ENCODE measurements at places on chromosomes 1 and 21.

DNA sequence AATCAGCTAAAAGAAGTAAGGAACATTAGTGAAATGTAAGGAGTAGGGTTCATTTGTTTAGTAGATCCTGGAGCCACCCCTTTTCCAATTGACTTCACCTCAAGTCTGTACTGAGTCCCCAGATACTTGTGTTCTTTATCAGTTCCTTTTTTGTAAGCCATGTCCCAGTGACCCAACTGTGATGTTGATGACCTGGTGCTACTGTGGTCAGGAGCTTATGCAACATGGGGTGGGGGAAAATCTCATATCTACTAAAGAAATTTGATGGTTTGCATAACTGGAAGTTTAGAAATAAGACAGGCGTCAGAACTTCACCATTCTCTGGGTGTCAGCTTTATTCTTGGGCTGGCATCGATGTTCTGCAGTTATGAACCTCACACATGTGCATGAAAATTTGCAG, 120.5 kb downstream of the LRRC7 start:
- DNase-seq: no peak

- DNase-seq: no peak
Measured at GRCh38 chr1:94591823-94592570, 50.4 kb upstream of the F3 start.

DNA sequence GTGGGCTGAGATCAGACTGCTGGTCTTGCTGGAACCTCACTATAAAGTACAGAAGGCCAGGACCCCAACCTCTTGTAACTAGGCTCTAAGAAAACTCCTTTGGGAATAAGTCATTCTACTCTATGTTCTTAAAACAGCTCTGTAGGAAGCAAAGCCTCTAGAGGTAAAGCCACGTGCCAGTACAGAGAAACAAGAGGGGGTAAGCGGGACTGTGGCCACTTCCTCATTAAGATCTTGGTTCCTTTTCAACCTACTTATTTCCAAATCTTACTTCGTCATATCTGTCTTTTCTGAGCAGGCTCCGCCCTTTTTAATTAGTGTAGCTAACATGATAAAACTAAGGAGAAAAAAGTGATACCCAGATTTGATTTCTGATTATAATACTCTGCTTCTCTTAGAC, 3.8 kb downstream of the NCSTN start:
- no peak for DNase-seq

- no peak for DNase-seq
Measured at GRCh38 chr1:79530055-79530454, 523.5 kb upstream of the ADGRL4 start.

GRCh38 chr1:10402729-10403274, 3.9 kb downstream of the PGD start:
- no peak for DNase-seq

GRCh38 chr1:91891454-91891853, 5.5 kb upstream of the TGFBR3 start:
- no peak for DNase-seq

DNA sequence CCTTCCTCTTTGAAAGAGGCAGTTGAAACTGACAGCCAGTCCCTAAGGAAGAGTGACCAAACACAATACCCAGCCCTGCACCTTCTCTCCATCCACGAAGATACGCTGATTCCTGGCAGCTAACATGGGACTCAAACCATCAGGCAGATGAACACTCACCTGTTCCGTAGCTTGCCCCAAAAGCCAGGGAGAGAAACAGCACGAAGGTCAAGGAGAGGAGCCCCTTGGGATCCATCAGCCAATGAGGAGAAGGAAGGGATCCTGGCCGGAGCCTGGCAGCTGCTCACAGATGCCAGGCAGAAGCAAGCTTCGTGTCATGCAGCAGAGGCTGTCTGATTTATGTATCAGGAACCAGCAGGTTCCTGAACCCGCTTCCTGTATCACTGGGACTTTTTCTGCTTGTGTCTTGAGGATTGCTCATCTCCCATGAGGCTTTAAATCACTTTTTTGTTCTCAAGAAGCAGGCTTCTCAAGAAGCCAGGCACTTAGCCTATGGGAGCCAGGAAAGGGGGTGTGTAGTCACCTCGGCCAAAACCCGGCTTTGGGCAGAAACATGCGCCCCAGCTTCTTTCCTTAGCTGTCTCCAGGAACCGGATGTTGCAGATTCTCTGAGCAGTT, at the start of gene SLAMF1:
SLAMF1 (minus strand) TSS at position 334 of the 618 bp plus-strand sequence; CDS start at position 235, 99 bp downstream.
- DNase-seq: no peak

DNA sequence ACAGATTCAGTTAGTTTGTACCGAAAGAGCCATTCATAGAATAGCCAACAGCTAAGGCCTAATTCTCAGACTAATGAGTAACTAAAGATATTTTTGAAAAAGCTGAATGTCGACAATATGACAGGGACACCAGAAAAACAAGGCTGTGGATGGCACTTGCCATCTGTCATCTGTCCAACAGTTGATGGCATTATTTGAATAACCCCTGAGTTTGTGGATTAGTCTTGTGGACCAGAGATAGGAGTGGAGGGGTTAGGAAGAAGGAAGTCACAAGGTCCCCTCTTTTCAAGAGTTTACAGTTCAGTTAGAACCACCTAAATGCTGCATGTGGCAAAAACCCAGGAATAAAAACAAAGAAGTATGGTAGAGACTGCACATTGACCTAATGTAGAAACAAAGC, 356.5 kb upstream of the DUSP10 start:
- no peak for DNase-seq

- no peak for DNase-seq
Measured at GRCh38 chr21:43355925-43356289, 71.0 kb downstream of the SIK1 start.

GRCh38 chr1:241695246-241696171, 43.4 kb downstream of the WDR64 start:
- DNase-seq: no peak

- no peak for DNase-seq
Measured at GRCh38 chr1:115031595-115031994, 2.0 kb downstream of the TSHB start.

- no peak for DNase-seq
Measured at GRCh38 chr1:3692598-3692997, 40.3 kb downstream of the TP73 start.

- no peak for DNase-seq
Measured at GRCh38 chr1:24732186-24732885, 12.9 kb upstream of the CLIC4 start.

- DNase-seq: no peak
Measured at GRCh38 chr1:97791251-97791650, 129.6 kb downstream of the DPYD start.

DNA sequence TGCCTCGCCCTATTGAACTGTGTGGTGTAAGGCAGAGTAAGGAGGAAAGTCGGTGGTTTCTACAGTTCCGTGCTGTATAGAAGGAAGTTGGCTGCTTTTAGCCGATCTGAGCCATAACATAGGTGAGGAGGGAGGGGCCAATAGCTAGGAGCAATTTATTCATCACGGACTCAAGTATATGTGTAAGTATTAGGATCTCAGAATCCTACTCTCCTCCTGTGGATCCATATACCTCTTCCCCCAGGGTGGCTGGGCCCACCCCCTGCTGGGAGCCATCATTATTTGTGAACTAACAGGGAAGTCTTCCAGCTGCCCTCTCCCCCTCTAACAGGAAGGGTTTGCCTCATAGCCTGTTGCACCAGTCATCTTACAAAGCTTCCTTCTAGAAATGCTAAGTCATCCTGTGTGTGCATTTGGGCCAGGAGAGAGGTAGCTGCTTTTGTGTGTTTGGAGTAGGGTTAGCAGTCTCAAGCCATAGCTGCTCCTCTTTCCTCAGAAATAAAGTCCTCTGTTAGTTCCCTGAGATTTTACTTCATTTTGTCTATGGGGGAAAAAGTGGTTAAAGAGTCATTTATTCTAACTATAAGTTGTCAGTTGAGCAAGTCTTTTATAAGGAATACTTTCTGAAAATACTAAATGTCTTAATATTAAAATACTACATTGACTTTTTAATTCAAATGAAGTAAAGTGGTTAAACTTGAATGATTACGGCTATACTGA, 14.9 kb upstream of the CENPS start:
- DNase-seq: no peak

GRCh38 chr21:42006765-42007164, 3.4 kb downstream of the ZBTB21 start:
- DNase-seq: no peak

DNA sequence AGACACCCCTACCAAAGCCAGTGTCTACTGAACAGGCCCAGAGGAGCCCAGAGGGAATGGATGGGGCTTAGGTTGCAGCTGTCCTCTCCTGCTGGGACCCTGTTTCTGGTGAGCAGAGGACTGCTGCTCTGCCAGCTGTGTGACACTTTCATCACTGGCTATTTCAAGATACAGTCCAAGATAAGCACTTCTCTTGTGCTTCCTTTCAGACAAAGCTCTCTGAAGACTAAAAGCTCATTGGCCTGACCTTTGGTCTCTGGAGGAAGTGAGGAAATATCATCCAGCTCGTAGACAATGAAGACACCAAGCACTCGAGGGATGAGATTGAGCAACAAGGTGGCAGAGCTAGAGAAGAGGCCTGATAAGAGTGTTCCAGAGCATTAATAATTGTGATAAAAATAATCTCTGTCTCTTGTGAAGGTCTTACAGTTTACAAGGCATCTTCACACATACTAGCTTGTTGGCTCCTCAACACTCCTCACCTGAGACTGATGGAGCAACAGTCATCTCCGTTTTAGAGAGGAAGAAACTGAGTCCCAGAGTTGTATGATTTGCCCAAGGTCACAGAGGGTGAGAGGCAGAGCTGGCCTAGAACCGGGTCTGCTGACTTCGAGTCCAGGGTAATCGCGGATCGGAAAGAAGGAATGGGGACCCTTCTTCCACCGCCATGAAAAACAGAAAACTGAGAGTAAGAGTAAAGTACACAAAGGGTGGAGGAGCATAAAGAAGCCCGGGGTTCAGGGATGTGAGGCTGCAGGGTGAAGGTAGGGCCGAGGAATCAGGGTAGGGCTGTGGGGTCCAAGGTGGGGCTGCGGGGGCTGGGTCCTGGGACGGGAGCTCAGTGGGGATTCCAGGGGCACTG, 666 bp downstream of the PAFAH2 start:
- DNase-seq: no peak

GRCh38 chr1:169697755-169698154, 13.7 kb downstream of the SELL start:
- no peak for DNase-seq

DNA sequence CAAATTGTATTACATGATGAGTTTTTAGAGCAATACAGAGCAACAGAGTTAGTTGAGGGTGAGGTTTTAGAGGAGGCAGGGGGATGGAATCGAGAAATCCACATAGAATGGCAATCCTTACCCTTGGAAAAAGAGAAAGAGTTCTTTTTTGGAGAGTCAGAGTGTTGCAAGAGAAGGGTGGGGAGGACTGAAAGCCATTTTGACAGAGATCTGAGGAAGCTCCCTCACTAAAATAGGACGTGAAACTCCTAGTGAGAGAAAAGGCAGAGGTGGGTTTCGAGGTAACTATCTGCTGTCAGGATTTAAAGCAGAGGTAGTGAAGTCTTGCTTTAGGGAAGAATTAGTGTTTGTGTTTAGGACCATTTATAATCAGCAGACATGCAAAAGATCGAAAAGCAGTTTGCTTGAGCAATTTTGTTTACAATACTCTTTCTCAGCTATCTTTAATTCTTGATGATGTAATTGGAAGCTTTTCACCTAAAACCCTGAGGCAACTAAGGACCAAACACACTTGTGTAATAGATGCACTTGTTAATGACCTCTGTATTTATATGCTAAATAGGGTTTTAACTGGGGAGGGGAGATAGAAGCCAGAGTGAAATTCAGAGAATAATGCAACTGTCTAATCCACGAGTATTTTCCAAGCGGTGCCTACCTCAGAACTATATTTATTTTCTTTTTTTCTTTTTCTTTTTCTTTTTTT, 20.0 kb downstream of the ADAMTS5 start:
- no peak for DNase-seq

- DNase-seq: no peak
Measured at GRCh38 chr1:198132060-198132781, 24.6 kb upstream of the NEK7 start.

GRCh38 chr1:229570891-229571516, 12.5 kb upstream of the ABCB10 start:
- DNase-seq: no peak

- DNase-seq: no peak
Measured at GRCh38 chr1:9721606-9722377, 70.3 kb downstream of the PIK3CD start.

- DNase-seq: no peak
Measured at GRCh38 chr1:233719655-233720341, 105.9 kb downstream of the KCNK1 start.

GRCh38 chr21:33968080-33968994, 52.7 kb upstream of the ATP5PO start:
- DNase-seq: peak; percentile 64

GRCh38 chr1:22861764-22862440, 110.8 kb downstream of the LACTBL1 start:
- peak; percentile 14 for DNase-seq

GRCh38 chr21:26377111-26377694, 195.9 kb downstream of the CYYR1 start:
- no peak for DNase-seq

- DNase-seq: no peak
Measured at GRCh38 chr1:4379451-4380175, 274.8 kb upstream of the AJAP1 start.

GRCh38 chr1:29043274-29043965, 80.3 kb downstream of the TMEM200B start:
- DNase-seq: no peak

DNA sequence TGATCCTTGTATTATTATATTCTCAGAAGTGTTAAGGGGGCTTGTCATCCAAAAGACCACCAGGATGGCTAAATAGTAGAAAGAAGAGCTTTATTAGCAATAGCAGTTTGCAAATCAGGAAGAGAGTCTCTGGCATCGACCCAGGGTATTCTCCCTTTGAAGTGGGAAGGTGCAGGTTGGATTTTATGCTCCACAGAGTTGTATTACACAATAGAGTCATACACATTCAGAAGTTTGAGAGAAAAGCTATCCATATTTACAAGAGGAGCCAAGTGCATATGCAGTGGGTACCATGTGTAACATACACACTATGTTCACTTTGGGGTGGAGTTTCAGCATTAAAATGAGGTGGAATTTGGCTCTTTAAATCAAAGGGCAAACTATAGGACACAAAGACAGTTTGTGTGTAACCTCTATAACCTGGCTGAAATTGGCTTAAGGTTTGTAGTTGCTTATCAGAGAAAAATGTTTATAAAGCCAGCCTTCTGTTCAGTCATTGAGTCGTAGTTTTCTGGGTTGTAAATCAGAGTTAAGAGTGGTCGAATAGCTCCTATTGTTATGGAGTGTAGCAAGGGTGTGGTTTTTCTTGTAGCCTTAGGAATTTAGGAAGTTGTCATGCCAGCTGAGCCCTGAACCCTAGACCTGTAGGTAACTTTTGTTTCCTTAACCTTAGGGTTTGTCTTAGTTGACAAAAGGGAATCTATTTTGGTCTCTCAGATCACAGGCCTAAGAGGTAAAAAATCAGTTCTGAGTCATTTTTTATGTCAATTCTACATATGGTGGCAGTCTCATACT, 125.3 kb downstream of the DNM3 start:
- DNase-seq: no peak

DNA sequence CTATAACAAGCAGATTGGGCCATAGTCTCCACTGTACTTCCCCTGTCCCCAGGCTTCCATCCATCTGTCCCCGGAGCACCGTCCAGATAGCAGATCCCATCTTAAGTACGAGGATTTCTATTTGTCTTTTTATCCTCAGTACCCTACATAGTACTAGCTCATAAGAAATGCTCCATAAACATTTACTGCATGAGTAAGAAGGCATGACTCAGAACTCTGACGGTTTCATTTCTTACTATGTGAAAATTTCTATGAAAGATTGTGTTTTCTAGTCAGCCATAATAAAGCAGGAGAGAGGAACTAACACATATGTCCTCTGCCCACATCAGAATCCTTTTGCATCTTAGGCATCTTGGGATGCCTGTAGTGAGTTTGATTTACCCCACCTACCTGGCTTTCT, 49.5 kb downstream of the CHD1L start:
- no peak for DNase-seq
